Stimulated activated CD8-positive, alpha-beta memory T cell treated with anti-CD3 and anti-CD28 coated beads, Interleukin-4, amount 100 ng/mL, for 24 hours (primary cell): ENCODE measurements at places on chromosomes 5 and 9.

DNA sequence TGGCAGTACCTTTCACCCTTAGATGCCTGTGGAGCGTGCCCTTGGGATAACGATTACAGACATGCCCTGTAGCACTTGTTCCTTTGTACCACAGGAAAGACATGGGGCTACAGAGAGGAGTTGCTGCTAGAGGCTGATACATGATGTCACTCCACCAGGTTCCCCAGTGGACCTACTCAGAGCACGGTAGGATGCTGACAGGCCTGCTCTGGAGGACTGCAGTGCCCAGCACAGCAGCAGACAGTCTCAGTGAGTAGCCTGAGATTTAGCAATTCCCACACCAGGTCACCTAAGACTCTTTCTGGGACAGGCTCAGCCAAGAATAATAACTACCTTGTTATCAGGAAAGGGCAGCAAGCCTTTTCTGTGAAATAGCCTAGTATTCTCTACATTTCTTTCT is 28.8 kb downstream of the PDE4D start:
- no peak for DNase-seq

DNA sequence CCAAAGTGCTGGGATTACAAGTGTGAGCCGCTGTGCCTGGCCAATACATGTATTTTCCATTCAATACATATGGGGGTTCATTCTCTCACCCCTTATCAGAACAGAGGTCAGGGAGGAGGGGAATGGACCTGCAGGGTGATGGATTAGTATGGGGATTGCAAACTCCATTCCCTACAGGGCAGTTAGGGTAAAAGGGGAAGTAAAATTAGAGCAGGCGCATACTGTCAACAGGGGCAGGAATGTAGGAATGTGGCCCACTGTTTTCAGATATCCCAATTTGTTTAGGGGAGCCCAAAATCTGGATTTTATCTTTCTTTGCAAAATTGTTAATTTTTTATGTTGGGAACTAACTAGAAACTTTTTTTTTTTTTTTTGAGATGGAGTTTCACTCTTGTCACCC is 46.4 kb upstream of the SLC44A1 start:
- DNase-seq: no peak

DNA sequence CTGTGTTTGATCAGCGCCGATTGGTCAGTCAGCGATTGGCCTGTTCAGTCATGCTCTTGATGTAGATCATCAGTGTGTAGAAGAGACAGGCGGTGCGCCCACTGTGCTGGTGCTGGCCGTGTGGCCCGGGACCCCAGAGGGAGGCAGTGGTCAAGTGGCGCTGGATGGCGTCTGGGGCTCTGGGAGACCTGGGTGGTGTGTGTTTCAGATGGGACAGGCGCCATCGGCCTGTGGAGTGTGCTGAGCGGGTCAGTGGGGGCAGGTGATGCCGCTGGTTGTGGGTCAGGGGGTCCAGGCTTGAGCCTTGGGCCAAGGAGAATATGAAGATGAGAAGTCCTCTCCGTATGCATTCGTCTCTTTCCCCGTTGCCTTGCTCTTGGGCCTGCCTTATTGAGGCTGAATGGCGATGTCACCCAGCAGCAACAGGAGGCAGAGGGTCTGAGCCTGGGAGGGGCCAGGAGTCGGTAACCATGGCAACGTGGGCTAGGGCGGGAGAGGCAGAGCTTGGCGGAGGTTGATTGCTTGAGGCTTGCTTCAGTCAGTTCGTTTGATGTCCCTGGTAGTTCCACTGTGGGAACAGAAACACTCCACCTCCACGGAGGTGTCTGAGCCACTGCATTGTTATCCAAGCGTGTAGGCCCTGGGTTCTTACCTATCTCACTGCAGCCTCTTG is 117.8 kb upstream of the CACNA1B start:
- DNase-seq: no peak

DNA sequence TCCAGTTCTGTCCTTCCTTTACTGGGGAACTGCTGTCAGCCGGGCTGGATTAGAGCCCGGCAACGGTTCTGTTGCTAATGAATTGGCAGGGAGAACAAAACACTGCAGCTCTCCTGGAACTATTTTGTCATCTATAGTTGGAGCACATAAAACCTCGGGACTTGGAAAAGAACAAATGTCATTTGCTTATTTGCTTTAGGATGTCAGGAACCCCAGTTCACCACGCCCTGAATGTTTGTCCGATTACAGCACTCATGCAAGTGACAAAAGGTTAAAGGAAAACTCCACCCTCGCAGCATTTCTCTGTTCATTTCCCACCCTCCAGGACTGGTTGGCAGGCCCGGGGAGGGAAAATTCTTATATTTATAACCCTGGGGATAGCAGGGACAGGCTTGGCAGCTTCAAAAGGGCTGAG is 66.4 kb upstream of the PLPP1 start:
- no peak for DNase-seq

GRCh38 chr5:85479849-85480248 is 1095.2 kb upstream of the EDIL3 start:
- DNase-seq: no peak

GRCh38 chr5:111548992-111549649 is 36.8 kb upstream of the STARD4 start:
- DNase-seq: no peak

DNA sequence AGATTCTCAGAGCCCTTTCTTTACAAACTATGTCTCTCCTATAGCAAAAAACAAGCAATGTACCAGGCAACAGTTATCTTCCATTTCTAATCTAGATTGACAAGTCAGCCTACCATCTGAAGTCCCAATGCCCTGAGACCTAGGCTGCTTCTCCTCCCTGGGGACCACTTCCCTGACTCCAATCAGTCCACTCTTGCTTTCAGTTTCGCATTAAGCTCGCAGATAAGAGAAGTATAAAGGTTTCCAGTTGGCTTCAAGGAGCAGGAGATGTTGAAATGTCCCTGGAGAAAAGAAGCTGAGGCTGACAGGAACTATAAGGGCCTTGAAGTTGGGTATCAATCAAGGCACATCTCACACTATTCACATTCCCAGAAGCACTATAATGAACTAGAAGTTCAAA is 32.3 kb downstream of the ERP44 start:
- DNase-seq: no peak

- DNase-seq: no peak
Observed at GRCh38 chr9:126614455-126615244, 922 bp downstream of the LMX1B start.

GRCh38 chr5:151740958-151741373 is 17.5 kb downstream of the ATOX1 start:
- DNase-seq: no peak
